ENCODE measurements at places on chromosomes 13 and 19. TPM values are rescaled to one million over a fixed set of nuclear protein-coding genes. Genes with fewer than 3 reads are reported as not detected.

The OR7A17 gene
- total RNA-seq: not detected

The CD70 gene
- total RNA-seq: not detected

The C13orf46 gene
- 0.59 TPM for total RNA-seq

The ZNF835 gene
- 0.09 TPM for total RNA-seq

The NLRP9 gene
- total RNA-seq: not detected

The NALCN gene
- 27.0 TPM for total RNA-seq

The HNRNPUL1 gene
- total RNA-seq: 119 TPM
